ENCODE measurements at places on chromosomes 2 and 18.

GRCh38 chr2:239929504-239929903 is 95.6 kb downstream of the NDUFA10 start:
- DNase-seq, result no peak

GRCh38 chr2:146468578-146468977 is 1376.3 kb upstream of the ACVR2A start:
- DNase-seq, result no peak

GRCh38 chr18:478681-479080 is 21.8 kb downstream of the COLEC12 start:
- DNase-seq, result no peak

GRCh38 chr18:59516356-59517155 is 157.5 kb upstream of the LMAN1 start:
- no peak for DNase-seq
